Activated CD8-positive, alpha-beta memory T cell treated with anti-CD3 and anti-CD28 coated beads, Interleukin-2, amount 10 ng/mL, durations not matched to agents 7 days and 5 days (primary cell): ENCODE measurements at places on chromosomes 7 and 10.

DNA sequence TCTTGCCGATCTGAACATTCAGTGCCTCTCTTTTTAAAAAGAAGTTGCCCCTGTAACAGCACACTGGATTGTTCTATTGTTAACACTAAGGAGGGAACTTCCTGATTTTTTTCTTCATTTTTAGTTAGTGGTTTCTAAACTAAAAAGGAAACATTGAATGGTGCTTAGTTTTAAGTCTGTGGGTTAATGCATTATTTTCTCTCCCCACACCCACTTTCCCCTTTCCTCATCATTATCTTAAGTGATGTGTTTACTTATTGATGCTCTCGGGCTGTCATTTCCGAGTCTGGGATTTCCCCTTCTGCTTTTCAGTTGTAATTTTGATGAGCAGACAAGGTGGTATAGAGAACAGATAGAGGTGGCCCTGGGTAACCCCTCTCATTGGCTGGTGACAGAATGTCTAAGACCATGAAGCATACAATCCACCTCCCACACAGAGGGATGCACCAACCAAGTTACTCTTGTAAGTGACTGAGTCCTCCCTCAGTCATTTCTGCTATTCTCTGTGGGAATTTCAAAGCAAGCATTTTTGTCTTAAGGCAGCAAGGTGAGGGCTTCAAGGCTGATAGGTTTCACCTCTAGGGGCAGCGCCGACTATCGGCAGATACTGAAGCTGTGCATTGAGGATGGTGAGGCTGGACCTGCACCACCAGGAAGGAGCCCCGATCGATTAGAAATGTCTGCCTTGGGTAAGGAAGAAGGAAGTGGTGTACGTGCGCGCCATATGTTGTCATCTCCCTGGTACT is 49.5 kb downstream of the CHN2 start:
- DNase-seq = peak; percentile 67

DNA sequence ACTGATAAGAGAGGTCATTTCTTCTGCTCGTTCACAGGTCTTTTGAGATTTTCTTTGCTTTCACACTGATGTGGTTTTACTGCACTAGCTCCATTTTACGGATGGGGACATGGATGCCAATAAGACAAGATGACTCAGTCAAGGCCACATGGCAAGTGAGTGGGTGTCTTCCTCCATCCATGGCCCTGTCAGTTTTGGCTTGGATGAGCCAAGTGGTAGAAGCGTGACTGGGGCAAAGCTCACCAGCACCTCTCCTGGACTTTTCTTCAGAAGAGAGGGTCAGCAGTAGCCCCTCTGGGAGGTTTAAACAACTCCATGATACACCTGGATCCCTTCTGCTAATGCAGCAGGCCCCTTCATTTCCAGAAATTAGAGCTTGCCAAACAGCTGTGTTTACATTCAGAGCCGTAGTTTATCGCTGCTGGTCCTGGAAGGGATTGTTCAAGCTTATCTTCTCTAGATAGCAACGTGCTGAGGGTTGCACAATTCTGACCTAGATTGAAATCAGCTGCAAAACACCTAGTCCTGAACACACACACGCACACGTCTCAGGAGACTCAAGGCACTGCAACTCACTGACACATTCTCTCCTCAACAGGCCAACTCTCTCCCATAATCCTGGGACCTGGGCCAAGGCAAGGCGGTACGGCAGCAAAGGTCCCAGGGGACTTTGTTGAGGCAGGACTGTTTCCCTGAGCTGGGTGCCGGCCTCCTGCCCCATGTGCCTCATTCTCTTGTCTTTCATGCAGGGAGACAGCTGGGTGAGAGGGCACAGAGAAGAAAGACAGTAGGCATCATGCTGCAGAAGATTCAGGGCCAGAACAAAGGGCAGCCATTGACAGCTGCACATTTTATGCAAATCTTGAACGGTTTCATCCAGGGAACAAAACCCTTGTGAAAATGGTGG is 14.2 kb upstream of the PDCD4 start:
- DNase-seq = no peak

- peak; percentile 74 for DNase-seq
These were observed 30.4 kb upstream of the PPIF start for GRCh38 chr10:79316671-79317431.

- no peak for DNase-seq
These were observed 39.1 kb upstream of the PARD3 start for GRCh38 chr10:34854147-34854601.

GRCh38 chr10:92690915-92691590 is 1.3 kb downstream of the HHEX start:
- no peak for DNase-seq

- DNase-seq = no peak
These were observed 149.7 kb downstream of the FRMD4A start for GRCh38 chr10:14180911-14181566.

DNA sequence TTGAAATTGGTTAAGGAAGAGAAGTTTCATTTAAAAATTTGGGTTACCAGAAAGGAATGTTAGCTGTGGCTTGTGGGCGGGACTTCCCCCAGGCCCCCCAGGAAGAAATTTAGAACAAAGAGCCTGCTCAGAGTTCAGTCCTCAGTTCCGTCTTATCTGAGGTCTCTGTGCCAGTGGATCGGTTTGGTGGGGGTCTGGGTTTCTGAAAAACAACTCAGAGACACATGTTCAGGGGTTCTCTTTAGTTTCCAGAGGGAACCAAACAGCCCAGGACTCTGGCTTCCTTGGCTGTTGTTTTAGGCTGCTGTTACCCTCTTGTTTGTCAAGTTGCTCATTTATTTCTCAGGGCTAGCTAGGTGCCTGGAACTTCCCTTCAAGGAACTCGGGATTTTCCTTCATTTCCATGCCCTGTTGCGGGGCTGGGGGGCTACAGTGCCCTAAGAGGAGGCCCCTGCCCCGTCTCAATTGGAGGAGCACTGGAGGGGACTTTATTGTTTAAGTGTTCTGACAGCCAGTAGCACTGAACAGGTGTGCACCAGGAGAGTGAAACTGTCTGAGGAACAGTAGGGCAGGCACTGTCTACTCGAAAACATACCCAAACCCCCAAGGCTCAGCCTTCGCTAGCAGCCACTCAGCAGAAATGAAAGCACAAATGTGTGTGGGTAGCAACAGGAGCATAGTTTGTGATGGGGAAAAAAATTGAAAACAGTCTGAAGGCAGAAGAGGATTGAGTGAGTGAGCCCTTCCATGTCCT is 59.9 kb downstream of the ALOX5 start:
- no peak for DNase-seq

DNA sequence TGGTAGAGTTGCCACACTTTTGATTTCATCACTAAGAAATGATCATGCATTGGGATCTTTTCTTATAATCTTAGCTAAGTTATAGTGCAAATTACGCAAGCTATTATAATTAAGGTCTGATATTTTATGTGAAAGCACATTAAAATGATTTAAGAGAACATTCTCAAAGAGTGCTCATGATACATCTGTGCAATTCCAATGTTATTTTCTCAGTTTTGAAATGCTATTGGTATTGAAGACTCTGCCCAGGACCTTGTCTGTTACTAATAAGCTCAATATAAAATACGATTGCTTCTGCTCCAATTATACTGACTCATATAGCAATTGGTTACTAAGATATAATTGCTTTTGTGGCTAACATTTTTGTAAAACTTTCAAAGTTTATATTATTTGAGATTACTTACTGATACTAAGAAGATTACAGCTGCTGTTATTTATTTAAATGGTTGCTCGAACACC is 180.9 kb downstream of the ADAM12 start:
- no peak for DNase-seq

- DNase-seq = no peak
These were observed 41.4 kb downstream of the GRID1 start for GRCh38 chr10:86325158-86325557.

- no peak for DNase-seq
These were observed 66.3 kb upstream of the INHBA start for GRCh38 chr7:41769162-41769561.

- DNase-seq = no peak
These were observed 27.8 kb upstream of the MRPS33 start for GRCh38 chr7:141042222-141043193.

GRCh38 chr10:7006566-7006965 is 404.3 kb downstream of the SFMBT2 start:
- DNase-seq = no peak

- no peak for DNase-seq
These were observed 656.5 kb upstream of the COBL start for GRCh38 chr7:51973071-51973470.

- peak; percentile 59 for DNase-seq
These were observed 11.5 kb downstream of the PMS2 start for GRCh38 chr7:5997210-5997808.

GRCh38 chr10:128295003-128295402 is 168.8 kb upstream of the MKI67 start:
- DNase-seq = no peak

DNA sequence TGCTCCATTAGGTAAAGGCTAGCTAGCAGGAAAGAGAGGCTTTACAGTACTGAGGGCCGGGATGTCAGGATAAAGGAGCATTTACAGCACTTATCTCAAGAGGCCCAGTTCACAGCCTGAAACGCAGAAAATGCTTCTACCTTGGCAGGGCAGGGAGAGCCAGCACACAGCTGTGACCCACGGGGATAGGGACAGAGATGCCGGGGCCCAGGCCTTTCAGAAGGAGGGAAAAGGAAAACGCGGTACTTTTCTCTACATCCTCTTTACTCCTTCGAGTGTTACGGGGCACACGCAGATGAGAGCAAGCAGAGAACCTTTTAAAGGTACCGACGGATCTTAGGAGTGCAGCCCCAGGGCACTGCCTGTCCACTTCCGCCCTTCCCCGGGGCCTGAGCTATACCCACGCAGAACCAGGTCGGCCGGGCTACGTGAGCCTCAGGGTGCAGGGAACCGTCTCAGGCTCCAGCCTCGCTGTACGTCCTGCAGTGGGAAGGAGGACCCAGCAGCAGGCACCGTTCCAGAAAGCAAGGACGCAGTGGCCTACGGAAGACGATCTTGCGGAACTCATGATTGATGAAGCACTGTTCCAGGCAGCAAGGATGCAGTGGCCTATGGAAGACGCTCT is 232.3 kb downstream of the ELFN1 start:
- DNase-seq = no peak

GRCh38 chr10:65675236-65675635 is 1250.6 kb upstream of the LRRTM3 start:
- DNase-seq = no peak

DNA sequence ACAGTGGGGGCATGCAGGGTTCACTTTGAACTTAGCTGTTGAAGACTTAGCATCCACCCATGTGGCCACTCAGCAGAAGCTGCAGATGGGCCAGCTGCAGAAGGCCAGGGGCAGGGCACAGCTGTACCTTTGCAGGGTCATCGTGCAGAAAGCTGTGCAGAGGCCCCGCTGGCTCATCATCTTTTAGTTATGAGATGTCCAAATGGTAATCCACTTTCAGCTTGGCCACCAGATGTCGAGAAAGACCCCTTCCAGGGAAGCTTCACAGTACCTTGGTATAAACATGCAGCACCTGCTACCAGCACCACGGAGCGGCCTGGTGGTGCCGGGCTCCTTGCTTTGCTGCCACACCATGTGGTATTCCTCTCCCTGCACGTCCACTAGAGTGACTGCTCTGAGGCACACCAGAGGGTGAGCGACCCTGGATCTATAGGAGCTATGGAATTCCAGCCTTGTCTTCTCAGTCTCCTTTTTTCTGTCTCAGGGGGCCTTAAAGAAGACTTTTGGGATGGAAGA is 74.2 kb upstream of the LAMB4 start:
- no peak for DNase-seq

- no peak for DNase-seq
These were observed 177.7 kb upstream of the SP8 start for GRCh38 chr7:20964281-20964918.

GRCh38 chr7:157547611-157548010 is 210.8 kb downstream of the DNAJB6 start:
- no peak for DNase-seq

GRCh38 chr10:11437391-11438142 is 173.9 kb downstream of the USP6NL start:
- peak; percentile 36 for DNase-seq

- DNase-seq = no peak
These were observed 57.8 kb upstream of the LANCL2 start for GRCh38 chr7:55307123-55307916.

DNA sequence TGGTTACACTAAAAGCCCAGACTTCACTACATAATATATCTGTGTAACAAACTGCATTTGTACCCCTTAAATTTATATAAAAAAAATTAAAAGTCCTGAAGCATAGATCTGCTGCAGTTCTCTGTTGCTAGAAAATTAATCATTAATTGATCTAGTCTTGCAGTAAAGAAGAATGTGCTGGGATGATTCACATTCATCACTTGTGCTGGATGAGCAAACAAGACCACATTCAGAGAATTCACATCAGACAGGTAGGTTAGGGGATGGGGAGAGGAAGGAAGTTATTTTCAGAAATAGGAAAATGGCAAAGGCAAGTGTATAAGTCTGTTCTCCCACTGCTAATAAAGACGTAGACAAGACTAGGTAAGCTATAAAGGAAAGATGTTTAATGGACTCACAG is 1019.0 kb downstream of the KCNMA1 start:
- no peak for DNase-seq

DNA sequence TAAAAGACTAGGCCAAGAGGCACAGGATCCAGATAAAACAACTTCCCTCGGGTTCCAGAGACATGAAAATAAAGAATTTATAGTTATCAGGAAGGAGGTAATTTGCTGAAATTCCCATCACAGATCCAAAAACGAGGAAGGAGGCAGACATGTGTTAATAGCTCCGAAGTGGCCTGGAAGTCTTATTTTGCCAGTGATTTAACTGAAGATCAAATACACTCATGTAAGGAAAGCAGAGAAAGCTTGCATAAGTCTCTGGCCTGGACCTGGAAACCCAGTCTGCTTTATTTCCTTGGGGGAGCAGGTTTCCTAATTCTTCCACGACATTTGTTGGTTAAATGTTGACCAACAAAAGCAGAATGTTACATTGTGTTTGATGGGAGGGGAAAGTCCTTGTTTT is 498.7 kb upstream of the C7orf33 start:
- no peak for DNase-seq

DNA sequence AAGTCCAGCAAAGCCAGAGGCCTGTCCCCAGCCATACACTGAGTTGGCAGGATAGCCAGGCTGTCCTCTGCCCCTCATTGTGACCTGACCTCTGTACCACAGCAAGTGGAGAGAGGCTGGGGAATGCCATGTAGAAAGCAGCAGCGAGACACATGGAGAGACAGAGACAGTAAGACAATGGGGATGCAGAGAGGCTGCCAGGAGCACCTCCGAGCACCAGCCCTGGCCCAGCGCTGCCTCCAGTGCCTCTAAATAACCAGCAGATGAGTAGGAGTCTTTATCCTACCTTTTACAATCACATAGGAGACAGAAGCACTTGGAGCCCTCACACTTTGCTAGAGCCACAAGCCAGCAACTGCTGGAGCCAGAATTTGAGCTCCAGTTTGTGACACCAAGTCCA is 8.1 kb downstream of the GDF2 start:
- DNase-seq = no peak

DNA sequence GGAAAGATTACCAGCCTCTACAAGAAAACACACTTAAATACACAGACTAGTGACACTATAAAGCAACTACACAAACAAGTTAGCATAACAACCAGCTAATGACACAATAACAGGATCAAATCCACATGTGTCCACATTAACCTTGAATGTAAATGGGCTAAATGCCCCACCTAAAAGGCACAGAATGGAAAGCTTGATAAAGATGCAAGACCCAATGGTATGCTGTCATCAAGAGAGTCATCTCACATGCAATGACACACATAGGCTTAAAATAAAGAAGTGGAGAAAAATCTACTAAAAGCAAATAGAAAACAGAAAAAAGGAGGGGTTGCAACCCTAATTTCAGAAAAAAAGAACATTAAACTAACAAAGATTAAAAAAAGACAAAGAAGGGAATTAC is 14.0 kb upstream of the GIMAP4 start:
- DNase-seq = no peak

- DNase-seq = no peak
These were observed 253.0 kb upstream of the GRB10 start for GRCh38 chr7:51035716-51036115.
